ENCODE measurements at places on chromosomes 3 and 15. TPM values are rescaled to one million over a fixed set of nuclear protein-coding genes. Genes with fewer than 3 reads are reported as not detected.
A peak's percentile ranks its signal among the peaks of the same experiment; 100 is the strongest.

DNA sequence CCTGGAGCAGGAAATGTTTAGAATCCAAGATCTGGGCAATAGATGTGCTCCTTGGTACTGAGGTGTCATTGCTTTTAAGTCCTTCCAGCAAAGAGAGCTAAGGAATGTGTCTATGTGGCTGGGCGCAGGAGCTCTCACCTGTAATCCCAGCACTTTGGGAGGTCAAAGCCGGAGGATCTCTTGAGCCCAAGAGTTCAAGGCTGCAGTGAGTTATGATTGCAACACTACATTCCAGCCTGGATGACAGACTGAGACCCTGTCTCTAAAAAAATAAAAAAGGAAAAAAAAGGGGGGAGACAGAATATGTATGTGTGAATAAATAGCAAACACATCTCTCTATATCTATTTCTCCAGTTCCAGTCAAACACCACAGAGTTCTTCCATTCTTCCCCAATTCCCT, 4.3 kb upstream of the GPR62 start:
- no peak for DNase-seq
- peaks cover 77% of the 10 kb centered on the region for H3K27me3 ChIP-seq
- H3K36me3 ChIP-seq = no peaks in the 10 kb centered on the region
- no peak overlapping the region for H3K4me3 ChIP-seq
- H3K4me1 ChIP-seq = peaks cover 4% of the 10 kb centered on the region

NRROS gene
- total RNA-seq = 0.58 TPM

DNA sequence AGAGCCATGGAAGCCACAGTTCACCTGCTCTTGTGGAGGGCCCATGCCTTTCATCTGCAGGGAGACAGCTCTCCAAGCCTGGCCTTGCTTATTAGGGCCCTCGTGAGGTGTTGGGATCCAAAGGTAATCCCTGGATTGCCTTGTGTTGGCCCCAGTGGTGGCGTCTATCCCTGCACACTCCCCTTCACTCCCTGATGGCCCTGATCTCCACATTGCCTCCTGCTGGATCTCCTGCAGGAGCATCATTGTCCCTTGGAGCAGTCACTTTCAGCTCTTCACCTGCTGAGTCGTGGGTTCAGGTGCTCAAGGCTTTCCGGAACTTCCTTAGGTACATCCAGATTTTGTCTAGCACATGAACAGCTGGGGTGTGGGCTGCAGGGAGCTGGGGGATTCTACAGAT, 7.0 kb downstream of the PPCDC start:
- DNase-seq = no peak
- H3K4me3 ChIP-seq = no peak overlapping the region
- H3K27me3 ChIP-seq = no peaks in the 10 kb centered on the region
- no peak overlapping the region for H3K27ac ChIP-seq
- peaks cover 6% of the 10 kb centered on the region for H3K4me1 ChIP-seq
- no peaks in the 10 kb centered on the region for H3K36me3 ChIP-seq

CD200R1 gene
- not detected for total RNA-seq

DNA sequence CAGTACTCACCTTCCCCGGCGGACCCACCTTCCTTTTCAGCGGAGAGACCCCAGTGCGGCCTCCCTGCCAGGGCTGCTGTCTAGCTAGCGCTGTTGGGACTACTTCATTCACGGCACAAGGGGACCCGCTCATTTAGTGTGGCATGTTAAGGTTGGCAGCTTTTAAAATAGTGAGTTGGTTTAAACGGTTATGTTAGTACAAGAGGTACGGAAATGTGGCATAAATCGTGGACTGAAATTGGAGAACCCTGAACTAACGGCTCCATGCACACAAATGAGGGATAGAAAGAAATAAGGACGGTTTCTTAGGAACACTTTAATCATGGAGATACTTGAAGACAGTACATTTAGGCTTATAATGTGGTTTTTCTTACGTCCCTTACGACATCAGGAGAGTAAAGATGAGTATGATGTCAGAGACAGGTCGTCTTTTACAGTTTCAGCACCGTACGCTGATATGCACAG, 752 bp downstream of the CEP63 start:
- H3K27me3 ChIP-seq = no peaks in the 10 kb centered on the region
- H3K4me1 ChIP-seq = peaks cover 19% of the 10 kb centered on the region
- H3K27ac ChIP-seq = peak overlapping the region; percentile 72
- H3K36me3 ChIP-seq = no peaks in the 10 kb centered on the region
- no peak for DNase-seq

DNA sequence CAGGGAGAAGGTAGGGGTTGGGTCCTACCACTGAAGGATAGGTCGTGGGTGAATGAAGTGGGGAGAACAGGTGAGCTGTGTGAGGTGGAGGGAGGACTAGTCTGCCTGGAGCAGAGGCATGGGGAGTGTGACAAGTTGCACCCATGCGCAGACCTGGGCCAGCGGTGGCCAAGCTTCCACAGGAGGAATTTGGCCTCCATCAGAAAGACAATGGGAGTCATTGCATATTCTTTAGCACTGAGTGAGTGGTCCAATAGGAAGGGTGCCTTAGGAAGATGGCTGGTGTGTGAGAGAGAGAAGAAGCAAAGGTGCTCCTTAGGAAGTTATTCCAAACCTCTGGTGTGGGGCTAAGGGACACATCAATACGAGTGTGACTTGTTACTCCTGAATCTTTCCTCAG, 191.1 kb downstream of the KCNAB1 start:
- no peaks in the 10 kb centered on the region for H3K27me3 ChIP-seq
- H3K36me3 ChIP-seq = no peaks in the 10 kb centered on the region
- no peak overlapping the region for H3K4me3 ChIP-seq
- H3K4me1 ChIP-seq = no peaks in the 10 kb centered on the region
- no peak for DNase-seq

DNA sequence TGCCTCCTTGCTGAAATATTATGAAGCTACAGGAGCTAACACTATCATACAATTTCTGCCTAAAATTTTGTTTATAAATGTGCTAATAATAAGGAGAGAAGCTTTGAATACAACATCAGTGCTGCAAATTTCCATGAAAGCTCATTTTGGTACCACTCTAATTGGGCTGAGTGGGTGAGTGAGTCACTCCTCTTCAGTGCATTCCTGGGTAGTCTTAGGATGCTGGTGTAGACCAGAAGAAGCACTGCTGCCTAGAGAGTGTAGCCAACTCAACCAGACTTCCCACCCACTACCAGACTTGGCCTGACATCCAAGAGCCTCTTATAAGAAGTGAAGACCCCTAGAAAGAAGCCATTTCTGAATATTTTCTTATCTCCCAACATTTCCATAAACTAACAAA, 32.5 kb upstream of the CCDC54 start:
- H3K27ac ChIP-seq = no peak overlapping the region
- DNase-seq = no peak
- no peaks in the 10 kb centered on the region for H3K27me3 ChIP-seq
- H3K4me1 ChIP-seq = peaks cover 24% of the 10 kb centered on the region

GRCh38 chr3:98500019-98500418, 2.5 kb downstream of the OR5K2 start:
- H3K27ac ChIP-seq = no peak overlapping the region
- H3K36me3 ChIP-seq = no peaks in the 10 kb centered on the region
- no peaks in the 10 kb centered on the region for H3K27me3 ChIP-seq
- no peaks in the 10 kb centered on the region for H3K4me1 ChIP-seq
- H3K4me3 ChIP-seq = no peak overlapping the region
- no peak for DNase-seq

- H3K27me3 ChIP-seq = no peaks in the 10 kb centered on the region
- no peak overlapping the region for H3K27ac ChIP-seq
- H3K36me3 ChIP-seq = peaks cover 11% of the 10 kb centered on the region
These were observed 198.2 kb downstream of the FEZF2 start for GRCh38 chr3:62175161-62175560.

CCNB2 gene
- total RNA-seq = 374 TPM

GRCh38 chr3:129037093-129037419, 23.5 kb upstream of the GP9 start:
- no peak for DNase-seq
- H3K4me1 ChIP-seq = no peaks in the 10 kb centered on the region
- H3K4me3 ChIP-seq = no peak overlapping the region
- no peak overlapping the region for H3K27ac ChIP-seq

- peaks cover 16% of the 10 kb centered on the region for H3K4me1 ChIP-seq
These were observed 116.1 kb upstream of the IL12A start for GRCh38 chr3:159872374-159873109.

GRCh38 chr15:59762558-59762957, 73.4 kb upstream of the BNIP2 start:
- no peaks in the 10 kb centered on the region for H3K27me3 ChIP-seq
- no peak overlapping the region for H3K4me3 ChIP-seq
- H3K36me3 ChIP-seq = no peaks in the 10 kb centered on the region
- DNase-seq = no peak
- H3K27ac ChIP-seq = no peak overlapping the region

GRCh38 chr3:176439729-176440128, 757.6 kb downstream of the TBL1XR1 start:
- H3K27me3 ChIP-seq = no peaks in the 10 kb centered on the region
- no peak overlapping the region for H3K27ac ChIP-seq
- no peak for DNase-seq
- H3K4me1 ChIP-seq = no peaks in the 10 kb centered on the region
- H3K36me3 ChIP-seq = no peaks in the 10 kb centered on the region
- H3K4me3 ChIP-seq = no peak overlapping the region

DNA sequence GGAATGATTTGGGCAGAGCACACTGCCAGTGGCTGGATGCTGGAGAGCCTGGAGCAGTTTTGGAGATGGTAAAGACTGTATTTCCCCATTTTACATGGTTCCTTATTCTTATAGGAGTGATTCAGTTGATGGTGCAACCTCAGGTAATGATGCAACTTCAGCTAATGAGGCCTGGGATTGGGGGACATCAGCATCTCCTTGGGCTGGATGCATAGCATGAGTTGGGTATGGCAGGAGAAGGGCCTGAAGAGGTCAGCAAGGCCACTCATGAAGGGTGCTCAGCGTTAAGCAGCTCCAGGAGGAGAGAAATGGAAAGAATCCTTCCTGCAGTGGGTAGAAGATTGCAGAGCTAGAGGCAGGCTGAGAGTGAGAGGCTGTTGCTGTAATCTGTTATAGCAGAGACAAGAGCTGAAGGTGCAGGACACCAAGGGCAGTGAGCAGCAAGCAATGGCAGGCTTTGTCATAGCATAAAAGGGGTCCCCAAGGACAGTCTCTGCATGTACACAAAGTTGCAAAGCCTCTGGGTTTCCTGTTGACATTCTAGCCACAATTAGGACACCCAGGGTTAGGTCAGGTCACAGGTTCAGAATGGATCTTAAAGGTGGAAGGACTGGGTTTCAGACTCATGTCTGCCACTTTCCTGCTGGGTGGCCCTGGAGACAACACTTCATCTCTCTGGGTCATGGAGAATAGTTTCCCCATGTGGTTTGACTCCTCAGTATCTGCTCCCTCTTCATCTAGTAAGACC, 29.5 kb upstream of the SNRK start:
- H3K27ac ChIP-seq = no peak overlapping the region
- H3K4me3 ChIP-seq = no peak overlapping the region
- no peak for DNase-seq
- H3K27me3 ChIP-seq = no peaks in the 10 kb centered on the region

GRCh38 chr3:176870451-176870850, 326.8 kb downstream of the TBL1XR1 start:
- H3K27me3 ChIP-seq = no peaks in the 10 kb centered on the region
- no peaks in the 10 kb centered on the region for H3K36me3 ChIP-seq
- H3K27ac ChIP-seq = no peak overlapping the region
- no peak for DNase-seq

- H3K4me3 ChIP-seq = no peak overlapping the region
- peak; percentile 85 for DNase-seq
- no peaks in the 10 kb centered on the region for H3K27me3 ChIP-seq
- no peak overlapping the region for H3K27ac ChIP-seq
- H3K36me3 ChIP-seq = no peaks in the 10 kb centered on the region
These were observed 1.4 kb downstream of the FES start for GRCh38 chr15:90885432-90886290.

- DNase-seq = peak; percentile 61
- H3K27ac ChIP-seq = no peak overlapping the region
- H3K27me3 ChIP-seq = no peaks in the 10 kb centered on the region
- no peak overlapping the region for H3K4me3 ChIP-seq
- H3K36me3 ChIP-seq = no peaks in the 10 kb centered on the region
- peaks cover 11% of the 10 kb centered on the region for H3K4me1 ChIP-seq
These were observed 2.0 kb upstream of the RPUSD2 start for GRCh38 chr15:40567111-40567510.

DNA sequence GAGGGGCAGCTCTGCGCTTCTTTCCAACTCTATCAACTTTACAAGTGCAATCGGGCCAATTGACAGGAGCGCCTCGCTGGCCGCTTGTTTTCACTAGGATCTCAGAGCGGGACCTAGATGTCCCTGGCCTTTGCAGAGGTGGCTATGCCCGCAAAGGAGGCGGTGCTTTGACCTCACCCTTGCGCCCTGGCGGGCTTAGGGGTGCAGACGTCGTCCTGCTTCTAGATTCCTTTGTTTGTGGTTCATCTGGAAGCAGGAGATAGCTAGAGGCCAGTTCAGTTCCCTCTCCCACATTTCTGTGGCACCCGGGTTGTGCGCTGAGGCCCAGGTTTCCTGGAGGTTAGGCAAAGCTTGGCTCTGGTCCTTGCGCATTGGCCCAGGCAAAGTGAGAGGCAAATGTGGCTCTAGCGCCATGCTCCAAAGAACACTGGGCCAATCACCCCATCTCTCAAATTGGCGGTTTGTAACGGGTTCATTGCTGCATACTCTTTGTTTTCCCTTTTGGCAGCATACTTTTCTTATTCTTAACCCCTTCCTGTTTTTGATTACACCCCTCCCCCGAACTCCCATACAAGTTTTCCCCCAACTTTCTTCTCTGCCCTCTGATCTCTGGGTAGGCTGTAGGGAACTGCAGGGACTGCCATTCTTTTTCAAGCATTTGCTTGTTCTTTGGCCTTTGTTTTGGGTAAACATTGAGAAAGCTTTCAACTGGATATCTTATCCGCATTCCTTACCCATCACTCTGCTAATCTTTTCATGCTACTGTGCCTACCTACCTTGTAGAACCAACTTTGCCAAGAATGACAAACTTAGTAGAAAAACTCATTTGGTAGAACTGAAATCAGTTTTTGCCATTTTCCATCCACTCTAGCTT, 1.4 kb downstream of the PPM1L start:
- peak overlapping the region; percentile 98 for H3K4me3 ChIP-seq
- H3K4me1 ChIP-seq = peaks cover 20% of the 10 kb centered on the region
- peak; percentile 53 for DNase-seq

- no peaks in the 10 kb centered on the region for H3K36me3 ChIP-seq
- H3K27me3 ChIP-seq = no peaks in the 10 kb centered on the region
- H3K4me3 ChIP-seq = no peak overlapping the region
These were observed 415.8 kb upstream of the GOLIM4 start for GRCh38 chr3:168511428-168512014.

GOLGA8H gene
- 0.24 TPM for total RNA-seq

REC114 gene
- not detected for total RNA-seq

DNA sequence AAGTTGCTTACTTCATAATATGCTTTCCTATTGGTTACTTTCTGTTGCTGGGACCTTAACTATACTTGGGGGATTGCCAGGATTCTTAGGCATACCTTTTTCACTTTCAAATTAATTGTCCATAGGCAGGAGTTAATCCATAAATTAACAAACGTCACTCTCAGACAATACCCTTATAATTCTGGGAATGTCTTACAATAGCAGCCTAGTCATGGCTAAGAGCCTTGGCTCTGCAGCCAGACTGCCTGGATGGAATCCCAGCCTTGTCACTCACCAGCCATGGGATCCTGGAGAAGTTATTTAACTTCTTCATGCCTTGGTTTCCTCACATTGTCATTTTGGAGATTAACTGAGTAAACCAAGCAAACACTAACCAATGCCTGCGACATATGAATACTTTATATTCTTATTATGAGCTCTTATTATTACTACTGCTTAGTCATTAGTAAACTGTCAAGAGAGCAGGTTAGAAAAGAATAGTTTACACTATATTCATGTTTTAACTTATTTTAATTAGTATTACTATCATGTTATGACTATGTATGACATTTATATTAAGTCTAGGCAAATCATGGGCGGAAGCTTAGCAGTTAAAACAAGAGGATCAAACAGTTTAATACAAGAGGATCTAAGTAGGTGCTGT, 29.0 kb downstream of the GYG1 start:
- no peaks in the 10 kb centered on the region for H3K27me3 ChIP-seq
- no peaks in the 10 kb centered on the region for H3K4me1 ChIP-seq
- H3K36me3 ChIP-seq = no peaks in the 10 kb centered on the region
